Activated CD4-positive, alpha-beta T cell treated with anti-CD3 and anti-CD28 coated beads for 4 hours (primary cell): ENCODE measurements at places on chromosomes 16 and 17.

- DNase-seq, result no peak
Observed at GRCh38 chr17:40517286-40517662, 15.9 kb upstream of the TNS4 start.

GRCh38 chr17:71339206-71339605 is 781.6 kb upstream of the SOX9 start:
- no peak for DNase-seq

DNA sequence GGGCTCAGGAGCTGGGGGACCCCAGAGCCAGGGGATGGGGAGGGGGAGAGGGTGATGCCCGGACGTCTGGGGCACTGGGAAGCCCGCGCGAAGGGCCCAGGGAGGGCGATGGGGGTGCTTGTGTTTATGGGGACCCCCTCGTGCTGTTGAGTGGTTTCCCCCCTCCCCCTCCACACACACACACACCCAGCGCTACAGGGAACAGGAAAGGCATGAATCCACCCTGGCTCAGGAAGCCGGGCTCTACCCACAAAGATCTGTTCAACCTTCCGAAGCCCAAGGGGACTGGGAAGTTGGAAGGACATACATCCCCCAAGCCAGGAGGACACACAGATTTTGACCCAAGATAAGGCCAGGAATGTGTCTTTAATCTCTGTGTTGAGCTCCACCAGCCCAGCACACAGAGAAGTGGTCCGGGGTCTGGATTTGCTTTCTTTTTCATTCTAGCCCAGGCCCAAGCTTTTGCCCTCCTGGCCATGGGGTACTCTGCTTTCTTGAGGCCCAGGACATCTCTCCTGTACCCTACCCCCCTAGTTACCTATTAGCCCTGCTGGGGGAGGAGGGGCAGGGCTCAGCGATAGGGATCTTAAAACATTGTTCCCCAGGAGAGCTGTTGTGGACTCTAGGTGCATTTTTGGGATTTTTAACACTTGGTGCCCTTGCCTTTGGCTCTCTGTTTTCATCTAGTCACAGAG is 1.2 kb downstream of the UBALD2 start:
- DNase-seq, result no peak

DNA sequence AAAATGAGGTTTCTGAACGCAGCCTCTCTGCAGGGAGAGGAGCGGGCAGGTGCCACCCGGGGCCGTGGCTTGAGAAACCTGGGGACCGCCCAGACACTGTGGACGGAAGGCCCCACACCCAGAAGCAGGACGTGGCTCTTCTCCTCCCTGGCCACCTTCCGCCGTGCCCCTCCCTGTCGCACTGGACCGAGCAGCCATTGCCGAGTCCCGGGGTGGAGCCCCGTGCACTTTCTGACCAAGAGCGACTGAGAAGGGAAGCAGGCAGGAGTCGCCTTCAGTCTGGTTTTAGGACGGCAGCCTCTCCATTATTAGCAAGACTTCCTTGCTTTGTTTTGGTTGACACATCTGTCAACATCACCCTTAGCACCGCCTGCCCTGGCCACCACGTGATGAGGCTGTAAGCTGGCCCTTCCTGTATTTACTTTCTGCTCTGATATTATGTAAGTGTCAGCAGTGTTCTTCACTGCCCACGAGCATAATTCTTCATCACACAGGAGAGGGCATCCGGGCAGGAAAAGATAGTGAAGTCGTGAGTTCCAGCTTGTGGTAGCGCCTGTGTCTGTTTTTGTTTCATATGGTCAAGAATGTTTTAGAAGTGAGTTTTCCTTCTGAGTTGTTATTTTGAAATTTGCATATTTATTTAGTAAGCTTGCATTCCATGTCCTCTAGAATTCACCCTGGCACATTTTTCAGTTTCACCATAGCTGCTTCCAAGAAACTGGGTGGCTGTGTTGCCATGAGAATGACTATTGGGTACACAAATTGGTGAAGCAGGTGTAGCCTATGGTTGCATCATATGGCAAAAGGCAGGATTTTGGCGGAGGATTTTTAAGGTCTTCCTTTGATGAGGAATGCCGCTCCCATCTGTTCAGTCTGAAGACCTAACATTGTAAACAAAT is 1.0 kb downstream of the HERPUD1 start:
- DNase-seq, result peak; percentile 36

GRCh38 chr16:89911375-89911774 is 7.3 kb upstream of the MC1R start:
- no peak for DNase-seq

DNA sequence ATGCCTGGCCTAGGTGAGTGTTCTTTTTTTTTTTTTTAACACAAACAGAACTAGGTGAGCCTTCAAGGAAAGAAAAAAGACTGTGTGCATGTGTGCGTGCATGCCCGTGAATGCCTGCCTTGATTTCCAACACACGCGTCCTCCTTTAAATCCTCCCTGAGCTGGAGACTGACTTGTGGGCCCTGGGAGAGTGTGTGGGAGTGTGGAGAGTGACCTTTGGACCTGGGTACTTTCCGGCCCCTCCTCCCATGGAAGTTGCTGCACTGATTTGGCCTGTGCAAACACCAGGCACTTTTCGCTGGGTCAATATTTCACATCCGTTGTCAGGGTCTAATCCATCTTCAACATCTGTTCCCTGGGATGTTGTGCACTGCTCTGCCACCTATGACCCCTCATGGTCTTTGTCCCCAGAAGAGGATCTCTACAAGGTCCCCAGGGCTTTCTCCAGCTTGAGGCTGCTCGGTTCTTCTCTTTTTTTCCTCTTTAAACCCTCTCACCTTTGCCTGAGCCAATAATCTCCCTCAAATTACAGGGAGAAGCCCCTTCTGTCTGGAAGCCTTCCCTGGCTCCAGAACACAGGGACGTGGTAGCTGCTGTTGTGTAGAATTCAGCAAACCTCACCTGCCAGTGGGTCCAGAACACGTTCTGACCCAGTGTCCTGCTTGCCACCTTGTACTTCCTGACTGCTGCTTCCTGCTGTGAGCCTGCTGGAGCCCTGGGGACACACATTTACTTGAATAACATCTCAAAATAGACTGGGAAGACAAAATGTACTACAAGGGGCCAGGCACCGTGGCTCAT is 20.8 kb upstream of the ATP5MC1 start:
- DNase-seq, result no peak

- no peak for DNase-seq
Observed at GRCh38 chr17:83178533-83179304, 99.3 kb downstream of the METRNL start.
